ENCODE measurements at places on chromosomes 6 and 20. TPM values are rescaled to one million over a fixed set of nuclear protein-coding genes. Genes with fewer than 3 reads are reported as not detected.

GRCh38 chr6:164756723-164757122, 552.7 kb downstream of the C6orf118 start:
- no peak for DNase-seq

DNA sequence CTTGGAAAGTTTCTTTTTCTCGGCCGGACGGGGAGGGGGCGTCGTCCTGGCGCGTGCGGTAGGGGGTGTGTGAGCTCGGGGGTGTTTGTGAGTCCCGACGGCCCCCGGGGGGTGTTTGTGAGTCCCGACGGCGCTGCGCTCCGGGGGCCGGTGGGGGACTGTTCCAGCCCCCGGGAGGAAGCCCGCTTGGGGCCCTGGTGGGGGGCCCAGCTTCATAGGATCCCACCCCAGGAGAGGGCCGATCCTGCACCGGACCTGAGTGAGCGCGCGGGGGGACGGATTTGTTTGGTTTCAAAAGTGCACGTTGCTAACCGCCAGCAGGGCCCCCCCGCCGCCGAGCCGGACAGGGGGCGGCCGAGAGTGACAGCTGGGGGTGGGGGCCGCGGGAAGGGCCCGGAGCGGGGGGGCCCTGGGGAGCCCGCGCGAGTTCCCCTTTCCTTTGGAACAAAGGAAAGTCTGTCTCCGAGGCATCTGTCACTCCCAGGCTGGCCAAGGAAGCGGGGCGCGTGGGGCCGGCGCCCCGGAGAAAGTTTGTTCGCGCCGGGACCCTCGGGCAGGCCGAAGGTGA, 485 bp downstream of the TGIF2 start:
- DNase-seq = peak; percentile 65

GRCh38 chr6:19394687-19395086, 442.5 kb upstream of the ID4 start:
- no peak for DNase-seq

- DNase-seq = no peak
These were observed 410.8 kb upstream of the PLCB4 start for GRCh38 chr20:8658103-8658502.

DNA sequence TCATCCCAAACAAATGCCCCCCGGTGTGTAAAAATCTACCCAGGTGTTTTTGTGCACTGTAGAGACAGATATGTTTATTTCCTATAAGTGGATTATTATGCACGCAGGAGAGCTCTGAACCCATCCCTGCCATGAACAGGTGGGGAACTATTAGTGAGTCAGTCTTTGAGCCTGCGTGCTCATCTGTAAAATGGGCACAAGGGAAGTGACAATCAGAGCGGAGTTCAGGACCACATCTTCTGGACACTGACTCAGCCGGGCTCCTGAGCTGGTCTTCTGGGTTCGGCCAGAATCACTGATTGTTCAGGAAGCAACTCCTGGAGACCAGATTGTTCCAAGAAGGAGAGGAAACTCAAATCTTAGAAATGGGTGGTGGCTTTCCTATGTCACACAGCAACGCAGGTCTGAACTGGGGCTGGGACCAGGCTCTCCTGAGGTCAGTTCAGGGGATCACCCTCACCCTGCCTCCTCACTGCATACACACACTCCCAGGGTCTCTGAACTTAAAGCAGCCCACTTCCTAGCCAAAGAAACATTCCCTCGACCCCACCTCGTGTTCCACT, 27.3 kb upstream of the TGM2 start:
- peak; percentile 44 for DNase-seq

GRCh38 chr20:14777591-14777990, 440.2 kb upstream of the FLRT3 start:
- no peak for DNase-seq

DNA sequence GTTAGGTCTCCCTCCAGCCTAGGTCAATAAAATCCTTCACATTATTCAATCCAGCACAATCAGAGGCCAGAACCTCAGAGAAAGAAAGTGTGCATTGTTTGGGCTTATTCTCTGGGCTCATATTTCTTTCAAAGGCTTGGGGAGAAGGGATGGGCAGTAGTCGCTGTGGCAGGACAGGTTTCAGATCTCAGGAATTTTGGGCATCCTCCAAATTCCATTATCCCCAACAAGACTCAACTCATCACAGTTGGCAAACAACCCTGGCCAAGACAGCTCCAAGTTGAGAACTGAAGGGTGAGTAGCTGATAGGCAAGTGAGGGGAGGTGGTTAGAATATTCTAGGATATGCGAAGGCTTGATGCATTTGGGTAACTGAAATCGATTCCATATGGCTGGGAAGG, 27.2 kb upstream of the CHD6 start:
- DNase-seq = no peak

DNA sequence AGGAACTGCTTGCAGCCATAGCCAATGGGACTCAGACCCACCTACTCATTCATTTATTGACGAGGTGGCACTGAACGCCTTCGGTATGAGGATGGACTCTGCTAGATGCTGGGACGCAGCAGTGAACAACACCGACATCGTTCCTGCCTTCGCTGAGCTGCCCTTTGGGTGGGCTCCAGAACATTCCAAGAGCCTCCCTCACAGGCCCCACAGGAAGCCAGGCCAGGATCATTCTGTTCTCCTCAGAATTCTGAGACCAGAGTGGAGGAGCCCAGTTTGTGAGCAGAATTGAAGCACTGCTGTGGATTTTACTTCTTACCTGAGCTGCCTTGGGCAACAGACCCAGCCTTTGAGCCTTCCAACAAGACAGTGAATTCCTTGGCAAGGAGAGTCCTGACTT, 82.1 kb downstream of the KCNB1 start:
- DNase-seq = peak; percentile 80

Gene PROCR
- 75.9 TPM for total RNA-seq

Gene CTCFL
- total RNA-seq = not detected

GRCh38 chr20:58890518-58891085, 38.1 kb downstream of the GNAS start:
- DNase-seq = peak; percentile 93

Measured in aorta (tissue), 5 donors.